H9 (cell line): ENCODE measurements at places on chromosomes 6 and 20. TPM values are rescaled to one million over a fixed set of nuclear protein-coding genes. Genes with fewer than 3 reads are reported as not detected.
A peak's percentile ranks its signal among the peaks of the same experiment; 100 is the strongest.

DNA sequence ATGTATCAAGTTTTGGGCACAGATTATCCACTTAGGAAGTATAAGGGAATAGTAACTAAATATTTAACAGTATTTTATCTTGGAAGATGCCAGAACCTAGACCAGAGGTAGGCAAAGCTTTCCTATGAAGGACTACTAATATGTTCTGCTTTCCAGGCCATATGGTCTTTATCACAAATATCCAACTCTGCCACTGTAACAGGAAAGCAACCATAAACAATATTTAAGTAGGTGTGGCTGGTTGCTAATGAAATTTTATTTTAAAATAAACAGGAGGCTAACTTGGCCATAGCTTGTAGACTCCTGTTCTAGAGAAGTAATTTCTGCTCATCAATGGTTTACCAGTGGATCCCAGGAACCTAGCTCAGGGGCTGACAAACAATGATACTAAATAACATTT, 39.4 kb downstream of the NOL7 start:
- no peak for DNase-seq

GRCh38 chr20:17935186-17935585, 33.4 kb downstream of the SNX5 start:
- DNase-seq: no peak

DNA sequence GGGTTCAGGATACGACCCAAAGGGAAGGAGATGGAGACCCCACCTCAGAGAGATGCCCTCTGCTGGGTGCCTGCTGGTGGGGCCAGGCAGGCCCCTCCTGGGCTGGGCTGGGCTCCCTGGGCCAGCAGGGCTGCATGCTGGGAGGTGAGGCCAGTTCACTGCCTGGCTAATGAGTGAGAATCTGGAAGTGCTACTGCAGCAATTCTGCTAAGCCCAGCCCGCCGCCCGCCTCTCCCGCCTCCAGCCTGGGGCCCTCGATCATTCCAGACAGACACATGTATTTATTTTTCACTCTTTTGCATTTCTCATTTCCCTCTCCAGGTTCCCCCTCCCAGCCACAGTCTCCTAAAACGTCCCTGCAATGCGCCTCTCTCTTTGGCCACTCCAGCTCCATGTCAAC, 79.6 kb downstream of the CDH22 start:
- DNase-seq: no peak

DNA sequence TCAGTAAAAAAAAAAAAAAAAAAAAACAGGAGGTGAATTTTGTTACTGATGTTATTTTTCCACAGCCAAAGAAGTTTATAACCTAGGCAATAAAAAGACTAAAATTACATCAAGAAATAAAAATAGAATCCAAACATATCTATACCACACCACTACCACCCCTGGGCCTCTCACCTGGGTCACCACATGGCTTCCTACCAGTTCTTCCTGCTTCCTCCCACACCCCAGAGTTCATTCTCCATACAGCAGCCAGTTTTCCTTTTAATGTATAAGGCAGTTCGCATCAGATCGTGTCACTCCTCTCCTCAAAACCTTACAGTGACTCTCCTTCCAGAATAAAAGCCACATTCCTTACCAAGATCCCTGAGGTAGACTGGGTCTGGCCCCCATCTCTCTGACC, 23.9 kb downstream of the ROS1 start:
- DNase-seq: no peak

GRCh38 chr6:156978948-156979347, 201.8 kb downstream of the ARID1B start:
- DNase-seq: no peak

GRCh38 chr6:87152526-87152955, 2.8 kb upstream of the ZNF292 start:
- no peak for DNase-seq

DNA sequence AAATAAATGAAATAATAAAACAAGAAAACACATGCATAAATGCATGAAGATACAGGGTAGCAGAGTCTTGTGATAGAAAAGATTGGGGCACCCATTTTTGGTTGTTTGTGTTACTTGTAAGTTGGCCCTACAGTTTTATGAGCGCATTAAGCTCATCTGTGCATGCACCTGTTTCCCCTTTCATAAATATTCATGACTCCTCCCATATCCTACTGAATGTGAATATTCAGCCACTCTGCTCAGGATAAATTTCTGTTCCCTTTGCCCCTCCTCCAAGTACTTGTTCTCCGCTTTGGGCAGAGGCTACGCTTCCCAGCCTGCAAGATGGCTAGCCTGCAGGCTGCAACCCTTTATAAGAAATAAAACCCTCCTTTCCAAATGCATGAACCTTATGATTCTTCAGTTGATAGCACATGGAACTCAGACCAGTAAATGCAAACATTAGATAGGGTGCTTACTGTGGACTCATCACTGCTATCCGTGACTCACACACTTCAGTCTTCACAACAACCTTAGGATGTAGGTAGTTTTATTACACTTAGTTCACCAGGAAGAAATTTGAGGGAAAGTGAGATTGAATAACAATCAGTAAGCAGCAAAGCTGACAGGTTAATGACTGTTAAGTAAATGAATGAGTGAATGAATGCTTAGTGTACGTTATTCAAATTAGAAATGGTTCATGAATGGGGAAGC, 15.0 kb downstream of the ALDH8A1 start:
- no peak for DNase-seq

- no peak for DNase-seq
These were observed 405.2 kb downstream of the RFPL4B start for GRCh38 chr6:112752305-112752704.

GRCh38 chr6:52503851-52504781, 72.7 kb downstream of the TRAM2 start:
- no peak for DNase-seq

GRCh38 chr6:83462524-83462923, 31.7 kb upstream of the ME1 start:
- DNase-seq: no peak

- no peak for DNase-seq
These were observed 36.0 kb upstream of the MTRF1L start for GRCh38 chr6:153038378-153039057.

- DNase-seq: peak; percentile 76
These were observed 19.0 kb downstream of the PXDC1 start for GRCh38 chr6:3732345-3733141.

GRCh38 chr20:34246126-34246626, 5.0 kb downstream of the ASIP start:
- no peak for DNase-seq

DNA sequence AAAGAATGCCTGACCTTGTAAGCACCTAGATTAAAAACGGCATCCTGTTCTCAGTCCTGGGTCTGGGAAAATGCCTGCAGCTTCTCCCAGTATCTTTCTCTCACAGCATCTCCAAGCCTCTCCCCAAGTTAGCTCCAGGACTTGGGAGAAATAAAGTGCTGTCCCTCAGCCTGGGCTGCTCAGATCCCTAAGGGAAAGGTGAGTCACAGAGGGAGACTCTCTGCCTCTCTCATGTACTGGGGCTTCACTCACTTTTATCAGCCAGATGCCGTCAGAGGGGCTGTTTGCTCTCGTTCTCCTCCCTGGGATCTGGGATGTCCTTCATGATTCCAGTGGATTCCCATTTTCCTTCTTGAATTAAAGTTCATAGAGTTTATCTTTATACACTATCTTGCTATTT, 293.6 kb downstream of the COL12A1 start:
- no peak for DNase-seq

DNA sequence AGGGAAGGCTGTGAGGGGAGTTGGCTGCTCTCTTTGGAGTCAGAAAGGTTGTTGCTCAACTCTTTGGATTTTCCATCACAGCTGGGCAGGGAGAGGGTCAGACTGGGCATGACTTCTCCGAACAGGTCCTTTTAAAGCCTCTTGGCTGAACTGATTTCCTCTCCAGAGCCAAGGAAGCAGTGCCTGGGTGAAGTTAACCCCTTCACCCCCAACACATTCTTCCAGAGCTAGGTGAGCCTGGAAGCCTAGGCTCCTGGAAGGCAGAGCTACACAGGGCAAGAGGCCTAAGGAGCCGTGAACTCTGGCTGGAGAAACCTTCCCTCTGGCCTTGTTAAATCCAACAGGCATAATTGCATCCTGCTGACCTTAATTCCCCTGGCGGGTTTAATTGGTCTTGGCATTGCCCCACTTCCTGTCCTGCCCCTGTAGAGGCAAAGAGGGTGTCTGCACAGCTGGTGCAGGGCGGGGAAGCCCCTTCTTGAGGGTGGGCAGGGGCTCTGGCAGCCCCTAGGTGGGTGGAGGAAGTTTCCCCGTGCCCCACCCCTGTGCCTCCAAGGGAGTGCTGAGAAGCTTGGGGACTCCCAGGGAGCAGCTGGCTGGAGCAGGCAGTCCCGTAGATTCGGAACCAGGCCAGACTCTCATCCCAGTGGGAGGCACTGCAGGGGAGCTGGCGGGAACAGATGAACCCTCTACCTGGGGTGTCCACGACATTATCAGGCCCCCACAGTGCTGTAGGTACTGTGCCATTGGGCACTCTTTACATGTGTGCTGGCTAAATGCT, 3.6 kb upstream of the MYLK2 start:
- DNase-seq: no peak

The ZC3H12D gene
- 0.07 and 0.15 TPM in 2 replicates for total RNA-seq

The KAT14 gene
- total RNA-seq: 19.2 and 21.5 TPM in 2 replicates

The UBE2C gene
- 254 and 268 TPM in 2 replicates for total RNA-seq

The CST1 gene
- total RNA-seq: 1.7 and 1.9 TPM in 2 replicates

The ETV7 gene
- total RNA-seq: 0.92 and 0.94 TPM in 2 replicates

The PLCG1 gene
- total RNA-seq: 161 and 171 TPM in 2 replicates

The PRKN gene
- 1.3 and 2.0 TPM in 2 replicates for total RNA-seq

The ROS1 gene
- not detected in 2 replicates for total RNA-seq

The GRM1 gene
- 0.07 and 0.39 TPM in 2 replicates for total RNA-seq

The C6orf58 gene
- not detected in 2 replicates for total RNA-seq

The LPA gene
- total RNA-seq: 0.13 and 0.15 TPM in 2 replicates

The CUL9 gene
- 15.2 and 15.5 TPM in 2 replicates for total RNA-seq

The KCNB1 gene
- 0.42 and 0.68 TPM in 2 replicates for total RNA-seq

The GCNT2 gene
- 41.3 and 41.7 TPM in 2 replicates for total RNA-seq

The EYS gene
- total RNA-seq: 0.11 TPM in 1 of 2 replicates, not detected in the other

The LY6G6D gene
- not detected in 2 replicates for total RNA-seq
